ENCODE measurements at places on chromosomes 5 and 9.

- DNase-seq: no peak
Measured at GRCh38 chr5:75277463-75277862, 40.8 kb upstream of the ANKRD31 start.

- DNase-seq: no peak
Measured at GRCh38 chr5:151451626-151452520, 4.5 kb downstream of the SLC36A1 start.

- DNase-seq: no peak
Measured at GRCh38 chr9:35490155-35490909, 421 bp downstream of the RUSC2 start.

DNA sequence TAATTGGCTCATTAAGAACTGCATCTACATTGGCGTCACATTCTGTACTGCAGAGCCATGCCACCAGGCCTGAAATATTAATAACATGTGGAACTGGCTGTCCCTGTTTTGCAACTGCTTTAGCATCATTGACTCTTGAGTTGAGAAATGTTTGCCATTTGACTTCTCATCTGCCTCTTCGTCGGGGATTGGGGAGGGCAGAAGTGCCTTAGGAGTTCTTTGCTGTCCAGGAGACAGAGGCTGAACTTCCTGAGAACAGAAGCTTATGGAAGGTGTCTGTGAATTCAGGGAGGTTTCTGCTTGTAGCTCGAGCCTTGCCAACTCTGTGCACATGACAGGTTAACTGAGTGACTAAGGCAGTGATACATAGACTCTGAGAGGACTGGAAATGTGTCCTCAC lies 265.0 kb downstream of the KIF4B start:
- no peak for DNase-seq

DNA sequence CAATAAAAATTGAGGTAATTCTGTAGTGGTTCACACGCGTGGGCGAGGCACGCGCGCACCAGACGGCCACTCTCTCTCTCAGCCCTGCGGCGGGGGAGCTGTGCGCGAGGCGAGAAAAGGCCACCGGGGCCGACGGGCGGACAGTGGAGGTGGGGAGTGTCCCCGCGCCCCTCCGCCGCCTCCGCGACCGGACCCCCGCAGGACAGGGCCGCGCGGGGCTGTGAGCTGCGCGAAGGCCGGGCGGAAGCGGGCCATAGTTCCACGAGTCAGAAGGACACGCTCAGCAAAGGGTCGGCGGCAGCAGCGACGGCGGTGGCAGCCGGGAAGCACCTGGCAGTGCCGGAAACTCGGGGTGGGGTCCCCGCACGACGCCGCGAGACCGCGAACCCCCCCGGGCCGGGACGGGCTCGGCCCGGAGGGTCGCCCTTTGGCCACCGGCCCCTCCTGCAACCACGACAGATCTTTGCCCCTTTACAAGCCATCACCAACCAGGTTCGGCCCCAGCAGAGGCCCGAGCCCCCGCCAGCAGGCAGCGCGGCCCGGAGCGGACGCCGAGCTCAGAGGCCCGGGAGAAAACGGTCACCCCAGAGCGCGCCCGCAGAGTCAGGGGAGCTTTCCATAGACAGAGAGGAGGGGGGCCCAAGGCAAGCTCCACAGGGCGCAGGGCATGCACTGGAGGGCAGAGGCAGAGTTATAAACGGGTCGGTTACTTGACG lies 60.9 kb downstream of the ZNF354C start:
- DNase-seq: peak; percentile 8

- no peak for DNase-seq
Measured at GRCh38 chr9:72332351-72332750, 32.7 kb downstream of the ZFAND5 start.

- DNase-seq: no peak
Measured at GRCh38 chr5:124403281-124403680, 343.2 kb downstream of the ZNF608 start.

GRCh38 chr9:115229496-115229895 lies 111.5 kb upstream of the TNC start:
- no peak for DNase-seq

GRCh38 chr9:108761655-108762347 lies 94.0 kb downstream of the ACTL7B start:
- DNase-seq: peak; percentile 55

DNA sequence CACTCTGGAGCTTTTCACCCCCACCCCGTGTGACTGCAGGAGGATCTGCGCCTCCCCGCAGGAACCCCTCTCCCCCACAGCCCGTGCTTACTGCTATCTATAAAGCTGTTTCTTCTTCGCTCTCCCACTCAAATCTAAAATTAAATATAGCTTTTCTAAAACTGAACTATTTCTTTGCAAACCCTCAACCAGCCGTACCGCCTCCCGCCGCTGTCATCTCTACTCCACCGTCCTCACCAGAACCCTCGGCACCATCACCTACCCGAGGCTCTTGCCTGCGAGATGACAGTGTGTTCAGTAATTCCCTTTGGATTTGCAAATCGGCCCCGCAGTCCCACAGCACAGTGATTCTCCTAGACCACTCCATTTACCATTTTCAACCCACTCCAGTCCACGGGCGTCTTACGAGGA lies 13.6 kb downstream of the LPCAT1 start:
- DNase-seq: no peak

GRCh38 chr5:80707645-80708044 lies 52.9 kb upstream of the DHFR start:
- DNase-seq: no peak

DNA sequence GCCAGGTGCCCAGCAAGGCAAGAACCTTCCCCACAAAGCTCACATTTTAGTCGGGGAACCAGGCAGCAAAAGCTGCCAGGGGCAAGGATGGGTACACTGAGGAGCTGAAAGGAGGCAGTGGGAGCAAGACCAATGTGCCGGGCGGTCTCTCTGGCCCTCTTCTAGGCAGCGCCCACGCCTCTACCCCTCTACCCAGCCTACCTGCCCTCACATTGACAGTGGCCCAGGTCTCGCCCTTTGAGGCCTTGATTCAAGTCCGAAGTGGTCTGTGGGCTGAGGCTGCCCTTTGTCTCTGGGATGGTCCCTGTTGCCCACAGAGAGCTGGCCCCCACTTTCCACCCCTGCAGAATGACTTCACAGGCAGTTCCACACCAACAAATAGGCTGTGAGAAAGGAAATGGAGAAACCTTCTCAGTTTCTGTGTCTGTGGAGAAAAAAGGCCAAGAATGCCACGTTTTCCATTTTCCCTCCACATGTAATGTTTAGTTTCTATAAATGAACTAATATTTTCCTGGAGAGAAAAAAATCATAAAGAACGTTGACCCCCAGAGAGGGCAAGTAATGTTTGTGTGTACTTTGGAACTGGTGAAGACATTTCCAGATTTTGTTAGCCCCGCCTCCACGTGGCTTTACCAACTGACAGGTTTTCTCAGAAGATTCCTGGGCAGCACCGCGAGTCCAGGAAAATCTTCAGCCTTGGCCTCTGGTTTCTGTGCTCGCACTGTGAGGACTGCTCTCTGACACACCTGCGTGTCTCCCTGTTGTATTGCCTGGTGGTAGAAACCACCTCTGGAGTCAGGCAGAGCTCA lies 57.4 kb upstream of the ANGPTL2 start:
- DNase-seq: no peak

- DNase-seq: peak; percentile 32
Measured at GRCh38 chr9:136051837-136052471, 43.1 kb downstream of the NACC2 start.

DNA sequence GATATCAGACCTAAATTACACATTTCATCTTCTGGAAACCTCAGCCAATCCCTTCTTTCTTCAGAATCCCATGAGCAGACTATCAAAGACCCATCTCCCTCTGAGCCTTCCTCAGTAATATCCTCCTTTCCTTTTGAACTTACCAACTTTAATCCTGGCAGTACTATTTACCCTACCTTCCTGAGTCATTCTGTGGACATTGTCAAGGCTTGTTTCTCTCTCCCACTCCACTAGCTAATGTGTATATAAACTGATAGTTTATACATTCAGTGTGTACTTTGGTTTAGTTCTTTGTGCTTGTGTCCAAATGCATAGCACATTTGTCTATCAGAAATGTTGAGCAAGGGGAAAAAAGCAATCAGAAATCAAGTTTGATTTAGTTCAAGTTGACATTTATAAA lies 568.3 kb downstream of the CSNK1G3 start:
- DNase-seq: no peak

DNA sequence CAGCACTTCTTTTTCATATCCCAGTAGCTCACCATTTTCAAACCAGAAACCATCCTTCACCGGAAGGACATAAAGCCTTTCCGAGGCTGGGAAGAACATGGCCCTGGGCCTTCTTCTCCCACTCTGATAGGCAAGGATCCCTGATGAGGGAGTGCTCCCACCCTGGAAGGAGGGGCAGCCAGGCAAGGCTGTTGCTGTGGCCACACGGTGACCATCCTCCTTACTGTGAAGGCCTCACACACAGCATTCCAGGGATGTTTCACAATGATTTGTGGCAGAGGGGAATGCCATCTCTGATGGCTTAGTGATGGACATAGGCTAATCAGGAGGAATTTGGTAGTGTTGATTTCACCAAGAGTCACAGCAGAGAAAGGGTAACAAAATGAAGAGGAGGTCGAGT lies 130.7 kb downstream of the ADAMTS12 start:
- DNase-seq: no peak

All from liver (tissue), 10 donors.